ENCODE measurements at places on chromosomes 12 and 14.
A peak's percentile ranks its signal among the peaks of the same experiment; 100 is the strongest.

DNA sequence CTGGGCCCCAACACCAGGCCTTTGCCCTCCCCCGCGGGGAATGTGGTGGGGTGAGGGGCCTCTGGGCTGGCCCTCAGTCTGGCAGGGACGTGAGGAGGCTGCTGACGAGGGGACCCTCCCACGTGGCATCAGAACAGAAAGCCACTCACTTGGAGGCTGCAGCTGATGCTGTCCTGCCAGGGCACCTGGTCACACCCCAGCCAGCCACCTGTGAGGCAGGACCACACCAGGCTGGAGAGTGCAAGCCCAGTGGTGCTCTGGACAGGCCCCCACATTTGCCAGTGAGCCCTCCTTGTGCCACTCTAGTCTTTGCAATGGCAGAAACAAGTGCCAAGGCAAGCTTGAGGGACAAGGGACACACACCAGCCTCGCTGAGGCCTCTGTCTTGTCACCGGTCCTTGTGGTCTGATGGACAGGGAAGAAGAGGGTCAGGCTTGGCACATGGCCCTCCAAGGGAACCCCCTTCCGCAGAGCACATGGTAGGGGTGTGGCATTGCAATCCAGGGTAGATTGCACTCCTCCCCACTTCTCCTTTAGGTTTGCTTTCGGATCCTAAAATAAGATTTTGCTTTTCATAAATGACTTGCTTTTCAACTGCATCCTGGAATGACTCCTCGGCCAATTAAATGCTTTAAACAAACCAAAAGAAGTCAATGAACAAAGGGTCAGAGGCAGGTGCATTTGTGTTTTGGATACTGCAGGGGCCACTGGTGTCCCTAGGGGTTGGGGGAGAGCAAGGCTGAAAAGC, 53.7 kb downstream of the CCDC88C start:
- DNase-seq: no peak

- no peak for DNase-seq
Measured at GRCh38 chr14:101470266-101470665, 91.0 kb upstream of the DIO3 start.

- DNase-seq: no peak
Measured at GRCh38 chr14:30020271-30020670, 92.6 kb upstream of the PRKD1 start.

DNA sequence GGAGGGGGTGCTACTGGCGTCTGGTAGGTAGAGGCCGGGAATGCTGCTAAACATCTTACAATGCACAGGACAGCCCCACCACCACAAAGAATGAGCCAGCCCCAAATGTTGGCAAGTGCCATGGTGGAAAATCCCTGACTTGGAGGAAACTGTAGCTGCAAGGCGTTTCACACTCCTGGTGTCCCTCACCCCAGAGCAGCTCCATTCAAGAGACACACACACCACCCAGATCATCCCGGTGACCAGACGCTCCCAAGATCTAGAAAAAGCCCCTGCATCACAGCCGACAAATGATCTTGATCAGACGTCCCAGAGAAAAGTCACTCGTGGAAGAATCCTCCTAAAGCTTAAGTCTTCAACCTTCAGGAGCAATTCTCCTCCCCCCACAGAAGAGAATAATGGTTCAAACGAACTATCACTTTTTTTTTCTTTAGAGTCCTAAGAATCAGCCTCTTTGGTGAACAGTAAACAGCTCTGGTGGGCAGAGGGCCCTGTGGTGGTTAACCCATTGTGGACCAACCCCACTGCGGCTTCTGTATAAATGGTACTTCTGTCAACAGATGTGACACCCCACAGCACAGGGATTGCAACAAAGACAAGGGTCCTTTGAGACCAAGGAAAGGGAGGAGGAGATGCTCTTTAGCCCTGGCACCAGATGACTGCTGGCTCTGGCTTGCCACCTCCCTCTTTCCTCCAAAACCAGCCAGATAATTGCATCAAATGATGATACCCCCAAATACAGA, 2.7 kb downstream of the GLTP start:
- no peak for DNase-seq

DNA sequence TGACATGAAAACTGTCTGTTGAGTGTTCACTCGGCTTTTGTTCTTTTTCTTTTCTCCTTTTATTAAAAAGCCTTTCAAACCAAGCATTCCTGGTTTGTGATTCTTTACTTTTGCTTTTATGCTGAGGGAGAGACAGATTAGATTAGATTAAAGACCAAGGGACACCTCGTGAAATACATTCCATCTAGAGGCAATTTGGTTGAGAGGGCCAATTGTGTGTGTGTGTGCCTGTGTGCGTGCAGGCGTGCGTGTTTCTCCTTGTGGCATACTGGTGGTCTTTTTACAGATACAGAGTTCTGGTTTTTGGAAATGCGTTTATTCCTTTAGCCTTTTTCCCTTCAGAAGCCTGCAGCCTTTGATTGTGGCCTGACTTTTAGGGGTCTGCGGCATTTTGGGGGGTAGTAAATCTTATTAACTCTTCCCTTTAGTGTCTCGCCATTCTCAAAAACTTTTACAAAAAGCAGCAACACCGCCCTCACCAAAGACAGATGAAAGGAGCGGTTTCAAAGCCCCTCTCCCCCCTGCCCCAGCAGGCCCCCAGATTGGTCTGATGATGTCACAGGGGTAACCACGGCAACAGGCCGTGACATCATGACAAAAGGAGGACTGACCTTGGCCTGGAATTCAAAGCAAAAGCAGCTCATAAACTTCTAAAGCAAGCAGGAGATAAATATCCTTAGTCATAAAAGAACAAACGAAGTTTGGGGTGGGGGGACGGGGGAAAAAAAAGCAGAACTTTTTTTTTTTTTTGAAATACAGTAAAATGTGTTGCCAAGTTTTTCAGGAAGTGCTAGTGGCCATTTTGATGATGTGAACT, 84.1 kb upstream of the TBX3 start:
- DNase-seq: no peak

DNA sequence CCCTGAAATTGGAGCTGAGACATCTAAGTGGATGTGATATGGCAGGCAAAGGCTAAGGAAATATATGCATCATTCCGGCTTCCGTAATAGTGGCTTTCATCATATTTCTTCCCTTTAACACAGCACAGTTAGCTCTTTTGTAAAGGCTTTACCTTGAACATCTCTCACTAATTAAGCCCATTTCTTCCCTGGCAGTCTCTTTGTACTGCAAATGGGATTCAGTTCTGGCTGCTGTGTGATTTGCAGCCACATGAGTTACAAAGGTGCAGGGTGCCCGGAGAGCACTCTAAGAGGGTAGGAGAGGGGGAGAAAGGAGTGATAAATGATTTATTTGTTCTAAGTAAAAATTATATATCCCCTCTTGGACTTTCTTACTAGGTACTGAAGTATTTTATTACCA, 232.1 kb upstream of the CCDC196 start:
- no peak for DNase-seq

DNA sequence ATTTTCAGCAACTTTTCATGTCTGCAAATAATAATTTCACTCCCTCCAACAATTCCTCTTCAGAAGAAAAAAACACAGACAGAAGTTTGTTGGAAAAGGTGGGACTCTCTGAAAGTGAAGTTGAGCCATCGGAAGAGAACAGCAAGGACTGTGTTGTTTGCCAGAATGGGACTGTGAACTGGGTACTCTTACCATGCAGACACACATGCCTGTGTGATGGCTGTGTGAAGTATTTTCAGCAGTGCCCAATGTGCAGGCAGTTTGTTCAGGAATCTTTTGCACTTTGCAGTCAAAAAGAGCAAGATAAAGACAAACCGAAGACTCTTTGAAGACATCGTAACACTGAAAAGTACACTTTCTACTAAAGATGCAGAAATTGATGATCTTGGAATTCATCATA, 28.3 kb downstream of the CGRRF1 start:
- DNase-seq: no peak

DNA sequence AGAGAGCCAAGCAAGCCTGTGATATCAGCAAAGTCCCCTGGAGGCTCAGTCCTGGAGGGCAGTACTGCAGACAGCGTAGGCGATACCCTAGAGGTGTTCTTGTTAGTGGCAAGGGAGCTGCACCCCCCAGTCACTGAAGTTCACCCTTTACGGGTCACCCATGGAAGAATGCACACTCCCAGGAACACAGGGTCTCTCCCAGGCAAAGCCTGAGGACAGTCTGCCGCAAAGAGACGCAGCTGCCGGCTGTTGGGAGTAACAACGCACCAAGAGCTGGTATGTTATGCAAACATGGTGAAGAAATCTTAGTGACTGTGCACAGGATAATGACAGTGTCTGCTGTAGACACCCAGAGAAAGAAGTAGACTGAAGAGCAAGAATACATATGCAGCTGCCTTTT, 43.5 kb upstream of the NOS1 start:
- DNase-seq: no peak

GRCh38 chr12:56391721-56392120, 29.1 kb upstream of the APOF start:
- DNase-seq: no peak

DNA sequence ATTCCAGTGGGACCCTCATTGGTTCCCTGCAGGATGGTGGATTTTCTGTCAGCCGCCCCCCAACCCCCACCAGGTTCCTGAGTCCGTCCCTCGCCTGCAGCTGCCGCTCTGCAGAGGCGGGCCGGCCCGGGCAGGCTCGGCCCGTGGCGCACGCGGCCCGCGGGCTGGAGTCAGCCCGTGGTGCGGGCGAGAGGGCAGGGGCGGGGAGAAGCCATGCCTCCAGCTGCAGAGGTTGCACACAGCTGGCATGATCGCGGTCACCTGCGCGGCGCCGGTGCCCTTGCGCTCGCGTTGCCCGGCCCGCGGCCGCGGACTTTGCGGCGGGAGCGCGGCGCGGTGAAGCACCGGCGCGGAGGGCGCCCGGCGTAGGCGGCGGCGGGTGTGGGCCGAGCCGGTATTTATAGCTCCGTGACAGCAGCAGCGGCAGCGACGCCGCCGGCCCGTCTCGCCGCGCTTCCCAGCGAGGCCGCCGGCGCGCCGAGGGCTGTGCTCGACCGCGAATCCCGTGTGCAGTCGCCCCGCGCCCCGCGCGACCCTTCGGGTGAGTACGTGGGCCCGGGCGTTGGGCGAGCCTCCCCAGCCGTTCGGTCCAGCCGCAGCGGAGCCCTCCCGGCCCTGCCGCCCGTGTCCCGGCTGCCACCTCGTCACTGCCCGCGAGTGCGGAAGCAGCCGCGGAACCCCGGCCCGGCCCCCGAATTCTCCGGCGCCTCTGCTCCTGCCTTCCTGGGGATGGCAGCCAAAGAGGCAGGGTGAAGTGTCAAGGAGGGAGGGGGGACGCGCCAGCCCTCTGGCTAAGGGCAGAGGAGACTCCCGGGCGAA, at the start of gene TMEM117:
Gene TMEM117 (plus strand): TSS at position 426 of the 819 bp plus-strand sequence.
- peak; percentile 40 for DNase-seq

DNA sequence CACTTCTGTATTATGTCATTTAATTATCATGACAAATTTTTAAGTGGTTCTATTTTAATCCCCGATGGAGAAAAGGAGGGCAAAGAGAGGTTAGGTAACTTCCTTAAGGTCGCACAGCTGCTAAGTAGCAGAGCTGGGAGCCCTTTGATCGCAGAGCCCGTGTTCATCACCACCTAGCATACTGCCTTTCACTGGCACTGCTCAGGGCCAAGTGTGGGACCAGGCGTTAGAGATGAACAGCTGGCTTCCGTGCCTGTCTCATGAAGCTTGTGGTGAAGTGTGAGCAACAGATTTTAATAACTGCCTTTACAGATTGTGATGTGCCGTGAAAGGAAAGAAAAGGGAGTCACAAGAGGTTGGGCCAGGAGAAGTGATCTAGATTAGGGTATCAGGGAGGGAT, 273.6 kb downstream of the AKAP6 start:
- no peak for DNase-seq

GRCh38 chr14:37194698-37195097, 3.0 kb upstream of the MIPOL1 start:
- no peak for DNase-seq

DNA sequence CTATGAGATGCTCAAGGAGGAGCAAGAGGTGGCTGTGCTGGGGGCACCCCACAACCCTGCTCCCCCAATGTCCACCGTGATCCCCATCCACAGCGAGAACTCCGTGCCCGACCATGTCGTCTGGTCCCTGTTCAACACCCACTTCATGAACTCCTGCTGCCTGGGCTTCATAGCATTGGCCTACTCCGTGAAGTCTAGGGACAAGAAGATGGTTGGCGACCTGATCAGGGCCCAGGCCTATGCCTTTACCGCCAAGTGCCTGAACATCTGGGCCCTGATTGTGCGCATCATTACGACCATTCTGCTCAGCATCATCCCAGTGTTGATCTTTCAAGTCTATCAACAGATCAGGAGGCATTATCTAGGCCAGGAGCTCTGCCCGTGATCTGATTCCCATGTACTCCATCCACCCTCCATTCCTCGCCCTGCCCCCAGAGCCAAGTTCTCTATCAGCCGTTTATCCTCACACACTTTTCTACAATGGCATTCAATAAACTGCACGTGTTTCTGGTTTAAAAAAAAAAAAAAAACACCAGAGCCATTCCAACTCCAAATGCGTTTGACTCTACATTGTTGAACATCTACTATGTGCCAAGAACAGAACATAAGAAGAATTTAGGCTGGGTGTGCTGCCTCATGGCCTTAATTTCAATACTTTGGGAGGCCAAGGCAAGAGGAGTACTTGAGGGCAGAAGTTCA, 17.5 kb downstream of the ATXN2 start:
- DNase-seq: no peak

GRCh38 chr14:74599321-74599761, 12.7 kb downstream of the LTBP2 start:
- DNase-seq: peak; percentile 66

GRCh38 chr14:35900741-35901140, 74.6 kb downstream of the BRMS1L start:
- DNase-seq: no peak

- DNase-seq: peak; percentile 54
Measured at GRCh38 chr12:104736307-104736706, 221.8 kb downstream of the SLC41A2 start.

GRCh38 chr12:51527966-51528365, 63.1 kb upstream of the SCN8A start:
- no peak for DNase-seq

DNA sequence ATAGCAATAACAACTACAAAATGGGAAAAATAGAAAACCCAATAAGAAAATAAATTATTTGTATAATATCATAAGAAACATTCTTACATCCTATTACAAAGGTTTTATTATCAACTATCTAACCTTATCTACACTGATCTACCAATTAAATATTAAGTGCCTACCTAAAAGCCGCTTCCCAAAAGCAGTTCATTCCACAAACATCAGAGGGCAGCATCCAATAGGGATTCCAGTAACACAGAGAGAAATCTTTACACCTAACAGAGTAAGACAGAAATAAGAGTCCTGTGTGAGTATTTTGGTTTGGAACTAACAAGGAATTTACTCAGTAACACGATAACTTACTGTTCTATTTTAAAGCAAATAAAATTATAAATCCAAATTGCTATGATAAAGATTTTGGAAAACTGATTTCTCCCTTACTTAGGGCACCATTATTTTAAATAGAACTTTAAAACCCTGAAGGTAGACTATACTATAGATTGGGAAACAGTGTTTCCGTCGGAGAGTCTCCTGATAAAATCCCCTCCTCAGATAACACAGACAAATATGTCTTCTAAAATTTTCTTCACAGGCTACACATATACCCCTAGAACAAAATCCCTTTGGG, 15.0 kb downstream of the GXYLT1 start:
- DNase-seq: peak; percentile 78

- peak; percentile 43 for DNase-seq
Measured at GRCh38 chr12:6563448-6564050, 4.5 kb downstream of the NOP2 start.
